ENCODE measurements at places on chromosomes 16 and 17.
A peak's percentile ranks its signal among the peaks of the same experiment; 100 is the strongest.

DNA sequence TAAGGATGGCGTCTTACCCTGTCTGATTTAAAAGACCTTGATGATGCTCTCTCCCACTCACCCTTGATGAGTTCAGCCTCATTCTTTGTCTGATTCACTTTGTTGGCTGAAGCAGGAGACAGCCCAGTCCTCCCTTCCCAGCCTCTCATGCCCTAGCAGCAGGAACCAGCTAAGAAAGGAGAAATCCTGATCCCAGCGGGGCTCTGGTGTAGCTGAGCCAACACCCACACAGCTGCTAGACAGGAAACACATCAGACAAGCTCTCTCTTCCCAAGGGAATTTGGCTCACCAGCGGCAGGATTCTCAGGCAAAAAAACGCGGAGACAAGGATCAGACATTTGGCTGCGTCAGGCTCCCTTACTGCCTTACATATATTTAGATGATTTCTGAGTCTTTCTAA is 211.5 kb downstream of the CDH11 start:
- DNase-seq, result no peak

DNA sequence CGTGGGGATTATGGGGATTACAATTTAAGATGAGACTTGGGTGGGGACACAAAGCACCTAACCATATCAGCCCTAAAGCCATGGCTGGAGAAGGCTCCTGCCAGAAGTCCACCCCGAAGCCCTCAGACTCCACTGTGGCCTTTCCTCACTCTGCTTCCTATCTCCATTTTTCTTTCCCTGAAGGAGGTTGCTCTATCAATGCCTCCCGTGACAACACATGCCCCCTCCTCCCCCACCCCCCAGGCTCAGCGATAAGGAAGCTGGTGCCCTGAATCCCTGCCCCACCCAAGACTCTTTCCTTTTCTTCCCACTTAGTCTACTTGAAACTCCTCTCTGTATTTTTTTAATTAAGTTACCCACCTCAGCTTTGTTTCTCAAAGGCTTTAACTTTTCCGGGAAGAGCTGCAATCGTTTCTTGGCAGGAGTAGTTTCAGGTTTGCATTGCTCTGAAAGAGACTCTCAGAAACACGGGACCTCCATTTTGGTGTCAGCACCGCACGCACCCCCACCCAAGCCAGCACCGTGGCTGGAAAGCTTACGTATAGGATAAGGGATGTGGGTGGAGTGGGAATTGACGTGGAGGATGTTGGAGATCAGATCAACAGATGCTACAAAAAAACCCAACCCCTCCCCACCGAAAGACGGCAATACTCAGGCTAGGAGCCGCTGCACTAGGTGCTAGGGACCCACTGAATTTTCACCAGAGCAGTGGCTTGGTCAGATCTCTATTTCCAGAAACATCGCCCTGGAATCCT is 15.2 kb upstream of the CA4 start:
- DNase-seq, result no peak

DNA sequence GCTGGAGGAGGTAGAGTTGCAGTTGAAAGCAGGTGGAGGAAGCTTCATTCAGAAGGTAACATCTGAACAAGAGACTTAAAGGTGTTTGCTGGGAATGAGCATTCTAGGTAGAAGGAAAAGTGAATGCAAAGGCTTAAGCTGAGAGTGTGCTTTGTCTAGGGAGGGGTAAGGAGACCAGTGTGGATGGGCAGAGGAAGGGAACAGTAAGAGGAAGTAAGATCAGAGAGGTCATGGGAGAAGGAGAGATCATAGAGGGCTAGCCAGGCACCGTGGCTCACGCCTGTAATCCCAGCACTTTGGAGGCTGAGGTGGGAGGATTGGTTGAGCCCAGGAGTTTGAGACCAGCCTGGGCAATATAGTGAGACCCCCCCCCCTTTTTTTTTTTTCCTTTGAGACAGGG is 3.3 kb downstream of the STX4 start:
- DNase-seq, result no peak

DNA sequence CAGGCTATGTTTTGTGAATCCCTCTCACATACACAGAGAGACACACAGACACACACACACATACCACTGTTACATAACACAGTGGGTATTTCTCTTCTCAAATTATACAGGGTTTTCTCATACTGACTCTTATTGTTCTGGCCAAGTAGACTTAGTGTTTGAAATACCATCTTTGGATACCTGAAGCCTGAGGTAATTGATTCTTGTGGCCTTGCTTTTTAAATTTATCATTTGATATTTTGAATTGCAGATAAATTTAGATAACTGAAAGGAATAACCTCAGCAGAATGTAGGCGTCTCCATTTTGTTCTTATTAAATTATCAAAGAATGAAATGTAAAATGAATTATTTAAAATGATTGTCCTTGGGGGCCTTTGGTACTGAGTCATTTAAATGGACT is 223.8 kb downstream of the LGALS9B start:
- no peak for DNase-seq

- DNase-seq, result no peak
These were observed 7.8 kb upstream of the MAPK7 start for GRCh38 chr17:19370493-19370960.

DNA sequence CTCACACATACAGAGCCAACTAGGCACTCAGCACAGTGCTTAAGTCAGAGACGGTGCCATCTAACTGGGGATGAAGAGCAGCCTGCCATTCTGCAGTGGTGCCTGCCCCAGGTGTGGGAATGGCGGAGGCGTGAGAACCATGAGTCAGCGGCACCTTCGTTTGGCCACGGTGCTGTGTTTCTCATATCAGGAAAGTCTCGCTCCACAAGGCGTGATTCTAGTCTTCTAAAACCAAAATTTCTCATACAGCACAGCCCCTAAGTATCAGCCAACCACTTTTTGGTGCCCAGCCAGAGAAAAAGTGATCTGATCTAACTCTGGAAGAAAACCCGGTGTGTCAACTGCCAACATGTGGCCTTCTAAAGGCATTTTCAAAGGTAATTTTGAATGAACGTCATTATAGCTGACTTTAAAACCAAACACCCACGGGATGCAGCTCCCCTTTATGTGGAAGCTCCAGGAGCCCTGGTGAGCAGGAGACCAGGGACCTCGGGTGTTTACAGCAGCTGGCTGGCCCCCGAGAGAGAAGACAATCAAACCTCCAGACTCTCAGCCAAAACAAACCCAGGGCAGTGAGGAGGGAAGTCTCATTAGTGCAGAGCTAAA is 54.6 kb downstream of the ABCC12 start:
- peak; percentile 57 for DNase-seq

DNA sequence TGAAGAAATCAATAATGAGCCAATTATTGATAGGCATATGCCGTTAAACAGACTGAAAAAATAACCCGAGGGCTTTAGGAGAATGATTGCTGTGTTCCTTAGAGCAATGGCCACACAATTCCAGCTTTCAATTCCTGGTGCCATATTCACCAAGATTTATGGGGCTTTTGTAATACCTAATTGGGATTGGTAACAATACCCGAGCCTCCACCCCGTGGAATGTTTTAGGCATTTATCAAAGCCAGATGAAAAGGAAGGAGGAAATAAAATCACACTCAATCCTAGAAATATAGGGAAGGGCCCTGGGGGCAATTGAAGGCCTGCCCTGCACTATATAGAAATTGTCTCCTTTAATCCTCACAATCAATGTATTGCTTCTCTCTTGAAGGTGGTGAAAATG is 42.1 kb upstream of the MLYCD start:
- DNase-seq, result no peak

- no peak for DNase-seq
These were observed 222.4 kb upstream of the AXIN2 start for GRCh38 chr17:65783845-65784334.

DNA sequence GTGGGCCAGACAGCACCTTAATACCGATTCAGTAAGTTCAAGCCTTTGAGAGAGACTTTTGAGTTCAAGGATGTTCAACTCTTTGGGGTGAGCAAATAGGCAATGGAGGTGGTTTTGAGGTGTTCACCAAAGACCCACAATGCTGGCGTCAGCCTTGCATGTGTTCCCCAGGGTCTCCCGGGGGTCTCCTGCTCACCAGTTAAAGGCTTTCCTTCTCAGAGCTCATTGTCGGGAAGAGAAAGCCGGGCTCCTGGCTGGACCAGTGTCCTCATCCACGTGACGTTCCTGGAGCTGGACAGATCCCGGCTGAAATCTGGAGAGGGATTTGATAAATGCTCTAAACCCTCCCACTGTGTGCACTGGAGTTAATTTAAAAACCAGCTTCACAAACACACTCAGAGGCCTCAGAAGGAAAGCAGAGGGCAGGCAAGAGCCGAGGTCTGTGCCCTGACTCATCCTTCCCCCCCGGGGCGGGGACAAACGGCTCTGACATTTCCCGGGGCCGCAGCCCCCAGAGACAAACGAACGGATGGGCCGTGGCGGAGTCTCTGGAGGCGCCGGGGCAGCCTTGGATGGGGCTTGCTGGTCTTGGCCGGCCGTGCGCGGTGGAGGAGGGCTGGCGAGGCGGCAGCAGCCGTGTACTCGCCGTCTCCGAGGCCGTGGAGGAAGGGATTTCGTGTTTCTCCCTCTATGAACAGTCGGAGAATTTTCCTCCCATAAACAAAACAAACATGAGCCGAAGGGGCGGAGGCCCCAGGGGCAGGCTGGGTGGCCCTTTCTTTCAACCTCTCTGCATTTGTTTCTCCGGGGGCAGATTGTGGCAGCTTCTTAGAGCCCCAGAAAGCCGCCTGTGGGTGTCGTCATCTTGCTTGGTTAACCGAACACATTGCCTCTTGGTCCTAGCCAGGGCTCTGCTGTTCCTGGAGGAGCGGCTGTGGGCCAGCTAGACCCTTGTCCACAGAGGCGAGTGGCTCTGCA is 94.2 kb downstream of the NTN1 start:
- peak; percentile 36 for DNase-seq

- no peak for DNase-seq
These were observed 195.8 kb downstream of the KCNJ2 start for GRCh38 chr17:70365091-70365583.

GRCh38 chr16:69131839-69132423 is 457 bp downstream of the CHTF8 start:
- DNase-seq, result peak; percentile 86

DNA sequence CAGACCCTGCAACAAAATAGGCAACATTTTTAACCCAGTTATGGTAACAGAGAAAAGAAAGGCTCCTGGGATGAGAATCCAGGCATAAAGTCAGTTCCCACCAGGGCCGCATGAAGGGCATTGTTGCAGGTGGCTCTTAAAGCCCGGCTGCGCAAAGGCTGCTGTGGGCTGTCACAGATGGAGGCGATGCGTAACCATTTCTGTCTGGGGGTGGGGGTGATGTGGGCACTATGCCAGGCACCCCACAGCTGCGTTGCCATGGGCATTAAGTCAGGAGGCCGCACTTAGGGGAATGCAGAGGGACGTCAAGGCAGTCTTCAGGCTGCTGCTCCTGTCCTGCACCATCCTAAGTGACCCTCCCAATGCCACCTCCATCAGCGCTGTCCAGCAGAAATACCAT is 228.4 kb downstream of the CPPED1 start:
- no peak for DNase-seq

DNA sequence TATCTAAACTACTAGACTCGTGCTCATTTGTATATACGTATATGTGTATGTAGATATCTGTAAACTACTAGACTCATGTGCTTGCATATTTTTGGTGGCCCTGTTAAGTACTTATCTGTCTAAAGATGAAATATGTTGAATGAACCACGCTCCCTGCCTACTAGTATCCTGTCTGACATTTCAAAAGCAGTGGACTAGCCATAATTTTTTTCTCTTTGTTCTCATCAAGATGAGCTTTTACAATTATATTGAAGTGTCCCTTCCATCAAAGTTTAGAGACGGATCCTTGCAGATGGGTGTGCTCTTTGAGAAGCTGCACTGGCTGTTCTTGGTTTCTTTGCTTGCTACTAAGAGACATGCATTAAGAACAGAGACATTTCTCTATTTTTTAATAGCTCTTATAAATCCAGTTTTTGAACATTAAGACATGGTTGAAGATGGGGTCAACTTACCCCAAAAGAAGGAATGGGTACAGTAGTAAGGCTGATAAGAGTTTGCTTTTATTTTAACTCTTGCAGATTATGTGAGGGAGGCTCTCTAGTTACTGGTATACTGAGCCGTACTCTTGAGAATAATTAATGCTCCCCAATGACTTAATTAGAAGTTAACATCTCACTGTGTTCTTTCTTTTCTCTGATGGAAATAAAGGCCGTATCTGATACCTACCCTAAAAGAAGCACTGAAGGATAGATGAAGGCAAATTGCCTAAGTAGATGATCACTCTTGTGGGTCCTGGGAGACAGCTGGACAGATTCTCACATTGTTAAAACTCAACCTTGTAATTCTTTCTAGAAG is 3.4 kb downstream of the CNTNAP4 start:
- no peak for DNase-seq

GRCh38 chr17:66635386-66636045 is 199.4 kb upstream of the CACNG5 start:
- DNase-seq, result no peak

- no peak for DNase-seq
These were observed 19.0 kb downstream of the CBFA2T3 start for GRCh38 chr16:88957887-88958577.

DNA sequence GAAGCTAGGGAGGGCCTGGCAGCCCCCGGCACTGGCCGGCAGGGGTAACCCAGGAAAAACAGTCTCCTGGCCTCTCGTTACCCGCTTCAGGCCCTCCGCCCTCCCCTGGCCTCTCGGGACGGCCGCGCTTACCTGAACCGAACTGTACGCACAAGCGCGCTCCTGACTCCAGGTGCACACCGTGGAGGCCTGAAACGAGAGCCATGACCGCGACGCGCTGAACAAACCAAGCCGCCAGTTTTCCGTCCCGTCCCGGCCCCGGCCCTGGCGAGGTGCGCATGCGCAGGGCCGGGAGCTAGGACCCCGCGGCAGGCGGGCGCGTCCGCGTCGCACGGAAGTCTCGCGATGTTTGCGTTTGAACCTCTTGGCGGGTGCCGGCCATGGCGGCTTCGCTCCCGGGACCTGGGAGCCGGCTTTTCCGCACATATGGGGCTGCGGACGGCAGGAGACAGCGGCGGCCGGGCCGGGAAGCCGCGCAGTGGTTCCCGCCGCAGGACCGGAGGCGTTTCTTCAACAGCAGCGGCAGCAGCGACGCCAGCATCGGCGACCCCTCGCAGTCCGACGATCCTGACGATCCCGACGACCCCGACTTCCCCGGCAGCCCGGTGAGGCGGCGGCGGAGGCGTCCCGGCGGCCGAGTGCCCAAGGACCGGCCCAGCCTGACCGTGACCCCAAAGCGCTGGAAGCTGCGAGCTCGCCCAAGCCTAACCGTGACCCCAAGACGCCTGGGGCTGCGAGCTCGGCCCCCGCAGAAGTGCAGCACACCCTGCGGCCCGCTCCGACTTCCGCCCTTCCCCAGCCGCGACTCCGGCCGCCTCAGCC is at the start of gene HASPIN:
Gene HASPIN (plus strand): TSS at position 348 of the 822 bp plus-strand sequence. CDS start 33 bp downstream, at position 381.
- DNase-seq, result peak; percentile 88

GRCh38 chr17:34713687-34714086 is 134.3 kb downstream of the TMEM132E start:
- no peak for DNase-seq

DNA sequence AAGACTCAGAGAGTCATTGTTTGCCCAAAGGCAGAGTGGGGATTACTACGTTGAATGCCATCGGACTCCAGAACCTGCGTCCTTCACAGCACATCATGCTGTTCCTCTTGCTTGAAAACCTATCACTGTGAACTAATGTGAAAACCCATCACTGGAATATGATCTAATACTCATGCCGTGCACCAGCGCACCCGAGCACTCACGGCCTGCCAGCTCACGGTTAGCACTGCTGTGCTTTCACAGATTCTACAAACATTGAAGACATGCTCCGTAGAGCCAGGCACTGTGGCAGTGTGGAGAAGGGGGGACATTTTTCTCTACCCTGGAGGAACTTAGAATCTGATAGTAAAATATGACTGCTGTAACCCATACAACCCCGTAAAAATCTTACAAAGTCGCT is 350.4 kb downstream of the C16orf95 start:
- no peak for DNase-seq

- no peak for DNase-seq
These were observed 863 bp upstream of the UTS2R start for GRCh38 chr17:82370471-82371332.

Data from stimulated activated CD4-positive, alpha-beta T cell treated with anti-CD3 and anti-CD28 coated beads, Interleukin-12 subunit alpha, Interleukin-12 subunit beta, amount 100 ng/mL, for 24 hours (primary cell).